Stromal cell of bone marrow (primary cell): ENCODE measurements at places on chromosomes 1 and 21.

GRCh38 chr1:154459080-154459479 lies 42.9 kb upstream of the TDRD10 start:
- no peak for DNase-seq

DNA sequence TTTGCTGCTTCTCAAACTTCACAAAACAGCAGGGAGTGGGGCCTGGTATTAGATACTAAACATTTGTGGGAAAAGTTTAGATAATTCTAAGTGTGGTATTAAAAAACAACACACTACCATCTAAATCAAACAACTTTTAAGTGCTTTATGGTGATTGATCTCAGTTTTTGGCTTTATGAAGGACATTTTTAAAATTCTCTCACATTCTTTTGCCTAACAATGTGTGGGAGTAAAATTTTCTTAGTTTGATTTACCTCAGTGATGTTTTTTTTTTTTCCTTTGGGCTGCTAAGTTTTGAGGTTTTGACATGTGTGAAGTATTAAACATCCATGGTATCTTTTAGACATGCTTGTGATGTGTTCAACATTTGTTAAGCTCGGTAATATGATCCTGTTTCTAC lies 116.2 kb downstream of the DISP1 start:
- no peak for DNase-seq

GRCh38 chr1:10622910-10623685 lies 148.3 kb downstream of the PEX14 start:
- no peak for DNase-seq

- DNase-seq, result no peak
Measured at GRCh38 chr1:18907021-18907916, 4.9 kb upstream of the ALDH4A1 start.

DNA sequence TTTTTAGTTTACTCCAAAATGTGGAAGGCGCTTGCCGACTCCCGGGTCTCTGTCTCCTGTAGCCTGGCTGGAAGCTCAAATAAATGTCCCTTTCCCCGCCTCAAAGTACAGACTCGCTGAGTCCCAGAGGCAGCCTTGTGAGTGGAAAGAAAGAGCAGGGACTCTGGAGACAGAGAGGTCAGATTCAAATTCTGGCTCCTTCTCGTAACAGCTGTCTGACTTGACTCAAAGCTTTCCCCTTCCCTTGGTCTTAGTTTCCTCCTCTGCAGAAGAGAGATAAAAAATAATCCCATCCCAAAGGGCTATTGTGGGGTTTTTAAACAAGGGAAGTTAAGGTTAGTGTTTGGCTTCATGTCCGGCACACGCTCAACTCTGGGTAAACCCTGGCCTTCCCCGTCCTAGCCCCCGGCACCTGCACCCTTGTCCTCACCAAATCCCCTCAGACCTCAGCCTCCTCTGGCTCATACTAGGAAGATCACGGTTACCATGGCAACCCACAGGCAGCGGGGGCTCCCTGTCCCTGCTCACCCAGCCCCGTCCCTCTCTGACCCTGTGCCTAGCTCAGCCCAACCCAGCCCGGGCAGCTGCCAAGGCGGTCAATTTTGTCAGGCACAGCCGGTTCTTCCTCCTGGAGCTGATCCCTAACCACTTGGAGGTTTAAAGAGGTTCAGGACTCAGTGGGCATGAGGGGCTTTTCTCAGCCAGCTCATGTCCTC lies 49.2 kb upstream of the IGSF21 start:
- DNase-seq, result no peak

DNA sequence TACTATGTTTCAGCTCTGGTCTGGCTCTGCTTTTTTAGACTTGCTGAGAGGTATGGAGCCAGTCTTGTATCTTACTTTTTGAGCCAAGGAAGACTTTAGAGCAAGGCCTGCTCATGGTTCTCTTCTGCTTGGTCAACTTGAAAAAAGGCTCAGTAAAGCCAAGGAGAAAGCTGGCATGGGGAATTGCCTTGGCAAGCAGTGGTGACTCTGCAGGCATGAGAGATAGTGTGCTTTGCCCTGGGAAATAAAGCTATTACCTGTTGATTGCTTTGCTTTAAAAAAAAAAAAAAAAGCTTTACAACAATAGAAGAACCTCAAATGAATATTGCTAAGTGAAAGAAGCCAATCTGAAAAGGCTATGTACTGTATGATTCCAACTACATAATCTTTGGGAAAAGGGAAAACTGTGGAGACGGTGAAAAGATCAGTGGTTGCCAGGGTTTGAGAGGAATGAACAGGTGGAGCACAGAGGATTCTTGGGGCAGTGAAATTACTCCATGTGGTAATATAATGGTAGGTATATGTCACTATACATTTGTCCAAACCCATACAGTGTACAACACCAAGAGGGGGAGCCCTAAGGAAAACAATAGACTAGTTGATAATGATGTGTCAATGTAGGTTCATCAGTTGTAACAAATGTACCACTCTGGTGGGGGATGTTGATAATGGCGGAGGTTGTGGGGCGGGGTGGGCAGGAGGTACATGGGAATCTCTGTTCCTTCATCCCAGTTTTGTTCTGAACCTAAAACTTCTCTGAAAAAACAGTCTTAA lies 87.6 kb downstream of the HMCN1 start:
- no peak for DNase-seq

GRCh38 chr21:33121715-33122475 lies 52.0 kb downstream of the OLIG1 start:
- no peak for DNase-seq

DNA sequence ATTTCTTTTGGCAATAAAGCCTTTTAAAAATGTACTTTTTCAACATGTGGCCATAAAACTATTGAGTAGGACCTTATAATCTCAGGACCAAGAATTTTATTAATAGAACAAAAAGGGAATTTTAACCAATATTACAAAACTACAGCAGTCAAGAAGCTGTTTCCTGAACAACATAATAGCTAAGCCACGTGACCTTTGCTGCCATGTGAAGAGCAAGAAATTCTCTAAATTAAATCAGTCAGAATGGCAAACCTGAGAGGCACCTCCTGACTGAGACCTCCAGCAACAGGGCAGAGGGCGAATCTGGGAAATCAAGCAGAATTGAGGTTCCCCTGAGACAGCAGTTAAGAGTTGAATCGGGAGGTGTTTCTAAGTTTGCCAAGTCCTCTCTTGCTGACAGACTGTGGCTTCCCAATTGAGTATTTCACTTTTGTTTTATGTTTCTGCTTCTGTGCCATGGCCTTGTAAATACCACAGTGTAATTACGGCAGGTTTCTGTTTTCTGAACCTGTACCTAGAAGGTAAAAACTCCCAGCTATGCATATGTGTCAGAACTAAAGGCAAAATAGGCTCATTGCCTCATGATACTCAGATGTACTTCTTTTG lies 358.4 kb downstream of the NTNG1 start:
- DNase-seq, result no peak

DNA sequence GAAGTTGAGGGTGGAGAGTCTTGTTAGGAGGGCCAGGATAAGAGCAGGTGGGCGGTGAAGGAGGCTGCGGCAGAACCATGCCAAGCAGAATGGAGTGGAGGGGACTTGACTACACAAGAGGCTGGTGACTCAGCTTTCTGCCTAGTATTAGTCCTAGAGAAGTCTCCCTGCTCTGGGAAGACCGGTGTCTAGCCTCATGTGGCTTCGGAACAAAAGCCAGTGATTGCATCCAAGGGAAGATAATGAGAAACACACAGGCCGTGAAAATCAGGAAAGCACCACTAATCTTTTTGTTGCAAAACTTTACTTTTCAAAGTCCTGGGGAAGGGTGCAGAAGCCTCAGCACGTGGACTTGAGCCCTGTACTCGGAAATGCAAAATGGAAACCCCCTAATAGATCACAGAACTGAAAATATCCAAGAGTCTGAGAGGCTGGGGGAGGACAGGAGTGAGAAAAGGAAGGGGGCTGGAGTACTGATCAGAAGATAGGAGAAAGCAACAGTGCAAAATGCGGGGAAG lies 31.4 kb downstream of the DDR2 start:
- DNase-seq, result peak; percentile 63

DNA sequence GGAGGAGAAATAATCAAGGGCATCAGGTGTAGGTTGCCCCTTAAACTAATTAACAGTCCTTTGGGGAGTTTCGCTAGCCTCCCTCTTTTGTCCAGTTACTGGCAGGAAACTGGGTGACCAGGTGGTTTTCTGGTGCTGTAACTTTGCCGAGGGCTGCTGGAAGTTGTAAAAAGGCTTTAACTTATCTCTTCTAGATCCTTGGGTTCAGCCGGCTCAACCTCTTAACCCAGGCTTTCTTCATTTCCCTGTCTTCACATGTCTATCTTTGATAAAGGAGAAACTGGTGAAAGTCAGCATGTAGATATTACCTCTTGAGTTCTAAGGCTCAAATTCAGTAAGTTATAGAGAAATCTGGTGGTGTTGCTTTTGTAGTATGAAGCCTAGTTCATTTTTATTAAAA lies 289.7 kb upstream of the NRIP1 start:
- DNase-seq, result no peak

DNA sequence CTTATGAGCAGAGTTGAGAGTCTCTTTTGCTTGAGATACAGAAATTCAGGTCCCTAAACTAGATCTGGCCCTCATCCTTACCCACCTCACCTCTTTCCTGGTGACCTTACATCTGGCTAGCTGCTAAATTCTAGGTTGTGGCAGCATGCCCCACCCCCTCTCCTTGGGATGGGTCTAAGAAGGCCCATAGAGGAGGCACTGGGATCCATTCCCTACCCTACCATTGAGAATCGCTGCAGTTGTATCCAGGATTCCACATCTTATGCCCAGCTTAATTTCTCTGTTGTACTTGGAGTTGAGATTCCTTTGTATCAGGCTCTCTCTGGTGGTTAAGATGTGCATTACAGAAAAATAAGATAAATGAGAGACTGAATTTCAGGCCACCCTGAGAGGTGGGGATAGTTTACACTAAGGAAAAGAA lies 9.5 kb upstream of the TMEM39B start:
- DNase-seq, result peak; percentile 50

DNA sequence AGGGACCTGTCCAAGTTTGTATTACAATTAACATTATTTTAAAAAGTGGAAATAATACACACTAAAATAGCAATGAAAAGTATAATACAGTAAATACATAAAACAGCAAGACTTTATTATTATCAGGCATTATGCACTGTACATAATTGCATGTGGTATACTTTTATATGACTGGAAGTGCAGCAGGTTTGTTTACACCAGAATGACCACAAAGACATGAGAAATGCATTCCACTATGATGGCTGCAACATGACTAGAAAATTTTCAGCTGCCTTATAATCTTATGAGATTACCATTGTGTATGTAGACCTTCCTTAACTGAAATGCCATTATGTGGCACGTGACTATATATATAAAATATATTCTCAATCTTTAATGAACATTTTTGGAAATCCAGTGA lies 1699.6 kb downstream of the KCNT2 start:
- no peak for DNase-seq

DNA sequence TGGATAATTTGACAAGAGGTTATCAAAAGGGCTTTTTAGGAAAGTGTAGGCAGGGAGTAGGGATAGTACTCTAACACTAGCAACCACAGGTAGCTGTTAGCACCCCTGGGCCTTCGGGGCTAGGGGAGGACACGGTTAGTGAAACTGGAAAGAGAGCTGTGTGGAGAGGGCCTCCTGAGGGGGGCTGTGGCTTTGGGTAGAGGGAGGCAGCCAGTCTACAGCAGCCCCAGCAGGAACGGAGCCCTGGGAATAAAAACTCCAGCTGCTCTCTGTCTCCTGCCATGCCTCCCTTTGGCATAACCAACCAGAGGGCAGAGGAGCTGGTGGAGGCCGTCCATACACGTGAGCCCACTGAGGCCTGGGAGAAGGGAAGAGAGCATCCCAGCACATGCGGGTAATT lies 223.2 kb downstream of the FOXD2 start:
- no peak for DNase-seq

DNA sequence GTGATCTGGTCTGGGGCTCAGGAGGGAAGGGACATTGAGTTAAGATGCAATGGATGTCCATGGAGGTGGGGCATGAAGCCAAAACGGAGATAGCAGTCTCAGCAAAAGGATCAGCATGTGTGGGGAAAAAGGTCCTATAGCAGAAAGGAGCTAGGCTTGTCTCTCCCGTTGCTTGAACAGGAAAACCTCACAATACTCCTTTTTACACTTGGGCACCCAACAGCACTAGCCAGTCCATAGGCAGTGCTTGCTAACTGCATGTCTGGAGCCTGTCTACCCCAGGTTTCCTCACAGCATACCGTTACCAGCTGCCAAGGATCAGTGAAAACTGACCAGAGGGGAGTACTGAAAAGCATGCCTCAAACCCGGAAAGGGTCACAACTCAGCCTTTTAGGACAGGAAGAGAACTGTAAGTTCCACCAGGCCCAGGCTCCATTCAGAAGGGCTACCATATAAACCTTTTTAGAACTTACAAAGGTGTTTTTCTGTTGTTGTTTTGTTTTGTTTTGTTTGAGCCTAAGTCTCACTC lies 78.6 kb downstream of the JAK1 start:
- no peak for DNase-seq

- peak; percentile 93 for DNase-seq
Measured at GRCh38 chr1:177256153-177257075, 85.7 kb downstream of the BRINP2 start.

DNA sequence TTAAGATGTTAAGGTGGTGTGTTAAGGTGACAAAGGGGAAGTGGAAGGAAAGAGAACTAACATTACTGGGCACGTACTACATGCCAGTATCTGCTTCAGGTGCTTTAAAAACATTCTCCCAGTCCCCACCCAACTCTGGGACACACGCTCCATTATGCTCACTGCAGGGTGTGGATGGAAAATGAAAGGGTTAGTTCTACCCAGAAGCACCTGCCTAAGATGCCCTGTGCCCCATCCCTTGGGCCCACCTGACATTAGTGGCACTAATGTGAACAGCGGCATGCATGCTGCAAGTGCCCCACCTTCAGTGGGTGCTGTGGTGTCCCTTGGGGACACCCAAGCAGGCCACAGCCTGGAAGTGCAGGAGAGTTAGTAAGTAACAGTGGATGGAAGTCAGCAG lies 82.9 kb upstream of the CXADR start:
- DNase-seq, result no peak

GRCh38 chr1:94276988-94277434 lies 39.6 kb upstream of the ARHGAP29 start:
- no peak for DNase-seq

DNA sequence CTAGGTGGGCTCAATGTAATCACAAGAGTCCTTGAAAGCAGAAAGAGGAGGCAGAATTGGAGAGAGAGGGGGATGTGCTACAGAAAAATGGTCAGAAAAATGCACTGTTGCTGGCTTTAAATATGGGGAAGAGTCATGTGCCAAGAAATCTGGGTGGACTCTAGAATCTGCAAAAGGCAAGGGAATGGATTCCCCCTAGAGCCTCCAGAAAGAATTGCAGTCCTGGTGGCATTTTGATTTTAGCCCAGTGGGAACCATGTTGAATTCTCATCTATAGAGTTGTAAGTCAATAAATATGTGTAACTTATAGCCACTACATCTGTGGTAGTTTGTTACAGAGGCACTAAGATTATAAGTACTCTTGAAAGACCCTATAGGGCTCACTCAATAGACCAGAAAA lies 210.3 kb downstream of the ASTN1 start:
- no peak for DNase-seq
